ENCODE measurements at places on chromosomes 7 and 10.

GRCh38 chr7:132080967-132081668 is 495.2 kb downstream of the PLXNA4 start:
- no peak for DNase-seq

DNA sequence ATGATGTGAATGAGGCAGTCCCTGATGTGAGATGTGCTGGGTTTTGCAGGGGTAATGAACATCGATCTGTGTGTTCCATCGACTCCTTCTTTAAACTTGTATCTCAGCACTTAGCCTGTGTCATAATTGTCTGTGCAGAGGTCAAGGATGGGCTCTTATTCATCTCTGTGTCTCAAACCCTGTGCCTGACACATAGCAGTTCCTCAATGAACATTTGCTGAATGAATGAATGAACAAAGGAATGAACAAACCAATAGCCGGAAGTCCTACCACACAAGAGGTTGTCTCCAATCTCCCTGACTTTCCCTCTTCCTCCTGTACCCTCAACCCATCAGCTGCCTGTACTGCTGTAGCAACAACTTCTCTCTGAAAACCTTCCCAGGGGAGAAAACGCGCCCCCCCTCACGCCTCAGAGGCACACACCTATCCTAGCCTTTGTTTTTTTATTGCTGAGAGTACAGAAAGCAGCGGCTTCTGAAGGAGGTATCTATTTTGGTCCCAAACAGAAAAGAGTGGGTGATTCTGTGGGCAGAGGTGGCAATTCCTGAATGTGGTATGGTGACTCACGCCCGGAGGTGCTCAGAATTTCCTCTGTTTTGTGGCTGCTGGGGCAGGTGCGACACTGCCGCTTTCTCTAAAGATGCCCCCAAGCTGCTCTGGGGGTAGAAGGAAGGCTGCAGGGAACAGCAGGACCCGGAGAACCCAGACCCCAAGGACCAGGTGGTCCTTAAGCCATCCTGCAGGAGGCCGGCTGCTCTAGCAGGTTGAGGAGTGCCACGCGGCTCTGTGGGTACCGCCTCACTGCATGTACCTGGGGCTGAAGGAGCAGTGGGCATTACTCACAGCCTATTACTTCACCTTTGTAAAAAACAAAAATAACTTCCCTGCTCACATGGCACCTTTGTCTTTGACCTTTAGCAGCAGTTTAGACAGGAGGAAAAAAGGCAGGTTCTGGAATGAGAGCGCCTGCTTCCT is 9.6 kb downstream of the IL2RA start:
- no peak for DNase-seq

DNA sequence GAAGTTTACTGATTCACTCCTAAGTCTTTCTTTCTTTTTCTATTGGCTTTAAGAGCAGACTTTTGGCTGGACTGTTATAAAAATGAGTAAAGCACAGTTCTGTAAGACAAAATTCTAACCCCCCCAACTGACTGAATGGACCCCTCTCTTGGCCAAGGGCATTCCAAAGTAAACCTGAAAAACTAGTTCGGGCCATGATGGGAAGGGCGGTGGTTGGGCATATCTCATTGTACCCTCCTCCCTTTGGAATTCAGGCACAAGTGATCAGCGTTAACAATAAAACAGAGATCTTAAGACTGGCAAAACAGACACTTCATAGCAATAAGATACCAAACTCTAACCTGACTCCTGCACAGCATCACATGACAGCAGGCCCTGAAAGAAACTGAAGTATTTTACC is 6.1 kb upstream of the KIF20B start:
- no peak for DNase-seq

GRCh38 chr7:102094316-102094650 is 192.4 kb upstream of the SH2B2 start:
- DNase-seq: no peak

GRCh38 chr10:80172896-80173295 is 32.4 kb downstream of the ANXA11 start:
- DNase-seq: no peak

GRCh38 chr10:14371581-14371980 is 40.9 kb upstream of the FRMD4A start:
- no peak for DNase-seq

GRCh38 chr7:9242636-9243035 is 809.2 kb downstream of the NXPH1 start:
- DNase-seq: no peak

- DNase-seq: no peak
Observed at GRCh38 chr10:34526758-34527730, 288.1 kb downstream of the PARD3 start.

- no peak for DNase-seq
Observed at GRCh38 chr7:149469806-149470205, 8.9 kb upstream of the ZNF777 start.

- DNase-seq: no peak
Observed at GRCh38 chr7:84547331-84547730, 352.7 kb upstream of the SEMA3A start.

- no peak for DNase-seq
Observed at GRCh38 chr10:77638321-77639101, 903 bp upstream of the KCNMA1 start.

GRCh38 chr10:99449023-99449422 is 18.6 kb upstream of the GOT1 start:
- DNase-seq: no peak

- no peak for DNase-seq
Observed at GRCh38 chr10:75976681-75977080, 545.3 kb downstream of the LRMDA start.

DNA sequence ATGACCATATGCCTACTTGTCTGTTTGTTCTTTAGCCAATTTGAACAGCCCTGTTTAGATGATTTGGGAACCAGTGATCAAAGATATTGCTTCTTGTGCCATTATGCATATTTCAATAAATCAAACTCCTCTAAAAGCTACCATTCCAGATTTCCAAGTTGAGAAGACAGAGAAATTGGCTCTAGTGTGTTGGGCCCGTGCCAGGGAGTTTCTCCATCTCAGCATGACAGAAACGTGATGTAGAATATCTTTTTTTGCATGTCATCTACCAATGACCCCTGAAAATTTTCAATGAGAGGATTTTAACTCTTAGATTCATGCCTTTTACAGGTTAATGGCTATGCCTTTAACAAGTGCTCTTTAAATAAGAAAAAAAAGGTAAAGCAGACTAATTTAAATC is 50.7 kb upstream of the CABCOCO1 start:
- no peak for DNase-seq

GRCh38 chr10:106816318-106817085 is 348.0 kb downstream of the SORCS1 start:
- no peak for DNase-seq

- no peak for DNase-seq
Observed at GRCh38 chr10:86711513-86712316, 43.4 kb downstream of the LDB3 start.

DNA sequence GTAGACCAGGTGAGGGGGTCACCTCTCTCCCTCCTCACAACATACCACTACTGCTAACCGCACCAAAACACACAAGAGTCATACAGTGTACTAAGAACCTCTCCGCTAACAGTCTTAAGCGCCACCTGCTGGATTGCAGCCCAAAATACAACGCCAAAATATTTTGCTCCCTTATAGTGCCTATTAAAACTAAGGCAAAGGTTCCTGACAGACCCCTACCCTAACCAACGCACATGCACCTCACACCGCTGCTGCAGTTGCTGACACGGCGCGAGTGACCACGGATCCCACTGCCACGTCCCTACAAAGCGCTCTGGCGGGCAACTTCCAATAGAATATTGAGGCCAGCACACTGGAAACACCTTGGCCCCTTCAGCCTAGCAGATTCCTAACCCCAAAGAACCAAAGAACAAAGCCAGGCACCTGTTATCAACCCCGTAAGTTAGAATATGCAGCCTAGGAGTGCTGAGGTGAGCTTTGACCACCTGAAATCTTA is 563.6 kb upstream of the SEMA3D start:
- DNase-seq: no peak

DNA sequence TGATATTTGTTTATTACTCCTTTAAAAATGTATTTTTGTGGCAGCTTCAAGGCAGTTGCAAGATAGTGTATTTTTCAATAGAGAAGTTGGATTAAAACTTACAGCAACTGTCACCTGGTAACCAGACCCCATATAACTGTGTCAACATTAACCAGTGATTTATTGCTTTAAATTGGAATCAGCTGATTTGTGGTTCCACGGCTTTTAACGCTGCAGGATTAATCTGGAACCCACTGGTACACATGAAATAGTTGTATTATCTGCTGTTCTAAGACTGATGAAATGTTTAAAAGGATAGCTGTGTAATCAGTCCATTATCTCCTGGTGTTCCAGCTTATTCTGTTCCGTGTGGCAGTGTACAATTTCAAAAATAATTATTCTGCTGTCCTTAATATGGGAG is 180.2 kb downstream of the CELF2 start:
- no peak for DNase-seq

- DNase-seq: no peak
Observed at GRCh38 chr10:57468894-57469432, 798.7 kb downstream of the IPMK start.

- no peak for DNase-seq
Observed at GRCh38 chr10:3887404-3887803, 102.4 kb upstream of the KLF6 start.

DNA sequence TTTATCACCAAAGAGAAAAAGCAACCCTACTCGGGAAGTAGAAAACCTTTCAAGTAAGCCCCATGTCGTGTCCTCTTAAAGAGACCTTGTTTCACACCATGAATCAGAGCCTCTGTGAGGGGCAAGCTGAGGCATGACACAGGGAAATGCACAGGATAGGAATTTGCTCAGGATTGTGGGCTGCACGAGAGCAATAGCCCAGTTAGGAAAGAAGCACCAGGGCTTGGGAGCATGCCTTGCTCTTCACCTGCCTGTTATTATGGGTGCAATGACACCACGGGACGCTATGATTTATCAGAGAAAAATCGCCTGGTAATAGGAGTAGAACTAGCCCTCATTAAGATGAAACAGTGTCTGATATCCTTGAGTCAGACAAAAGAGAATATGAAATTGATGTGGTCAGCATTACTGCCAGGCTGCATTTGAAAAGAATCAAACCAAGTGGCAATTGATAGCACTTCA is 562.9 kb upstream of the NRP1 start:
- DNase-seq: no peak

DNA sequence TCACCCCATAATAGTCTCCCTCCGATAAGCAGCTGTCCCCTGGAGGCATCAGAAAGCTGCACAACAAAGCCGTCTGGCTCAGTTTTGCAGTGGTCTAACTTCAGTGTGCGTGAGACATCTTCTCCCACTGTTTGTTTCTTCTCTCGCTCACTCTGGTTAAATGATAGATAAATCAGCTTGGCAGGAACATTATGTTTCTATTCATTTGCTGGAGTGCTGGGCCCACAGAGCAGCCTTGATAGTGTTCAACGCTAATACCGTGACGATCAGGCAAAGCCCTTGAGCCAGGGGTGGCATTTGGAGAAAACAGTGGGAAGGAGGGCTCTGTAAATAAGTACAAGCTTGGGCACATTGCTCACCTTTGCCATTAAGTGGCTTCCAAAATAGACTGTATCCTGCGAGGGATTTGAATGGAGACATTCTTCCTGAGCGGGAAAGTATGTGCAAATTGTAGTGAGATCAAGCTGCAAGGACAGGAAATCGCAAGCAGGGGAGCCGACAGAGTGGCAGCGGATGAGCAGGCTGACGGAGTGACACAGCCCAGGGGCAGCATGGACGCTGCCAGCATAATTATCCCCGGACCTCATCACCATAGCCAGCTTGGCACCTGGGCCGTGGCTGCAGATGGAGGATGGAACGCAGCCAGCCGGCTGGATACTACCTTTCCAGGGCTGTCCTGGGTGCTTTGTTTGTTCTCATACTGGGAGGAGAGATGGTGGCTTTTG is 256.8 kb upstream of the FZD8 start:
- no peak for DNase-seq

DNA sequence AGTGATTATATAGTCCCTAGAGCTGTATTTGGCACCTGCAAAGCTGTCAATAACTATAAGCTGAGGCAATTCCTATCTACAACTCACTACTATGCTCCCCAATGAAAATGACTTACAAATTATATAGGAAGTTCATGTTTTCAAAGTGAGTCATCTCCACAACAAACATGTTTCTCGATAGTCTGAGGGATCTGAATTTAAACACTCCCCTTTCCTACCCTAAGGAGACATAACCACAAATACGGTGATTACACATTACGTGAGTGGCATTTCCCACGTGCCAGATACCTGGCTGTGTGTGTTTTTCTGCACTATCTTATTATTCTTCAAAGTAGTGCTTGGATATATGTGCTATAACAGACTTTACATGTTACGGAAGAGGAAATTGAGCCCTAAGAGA is 122.5 kb upstream of the C1QL3 start:
- DNase-seq: no peak

DNA sequence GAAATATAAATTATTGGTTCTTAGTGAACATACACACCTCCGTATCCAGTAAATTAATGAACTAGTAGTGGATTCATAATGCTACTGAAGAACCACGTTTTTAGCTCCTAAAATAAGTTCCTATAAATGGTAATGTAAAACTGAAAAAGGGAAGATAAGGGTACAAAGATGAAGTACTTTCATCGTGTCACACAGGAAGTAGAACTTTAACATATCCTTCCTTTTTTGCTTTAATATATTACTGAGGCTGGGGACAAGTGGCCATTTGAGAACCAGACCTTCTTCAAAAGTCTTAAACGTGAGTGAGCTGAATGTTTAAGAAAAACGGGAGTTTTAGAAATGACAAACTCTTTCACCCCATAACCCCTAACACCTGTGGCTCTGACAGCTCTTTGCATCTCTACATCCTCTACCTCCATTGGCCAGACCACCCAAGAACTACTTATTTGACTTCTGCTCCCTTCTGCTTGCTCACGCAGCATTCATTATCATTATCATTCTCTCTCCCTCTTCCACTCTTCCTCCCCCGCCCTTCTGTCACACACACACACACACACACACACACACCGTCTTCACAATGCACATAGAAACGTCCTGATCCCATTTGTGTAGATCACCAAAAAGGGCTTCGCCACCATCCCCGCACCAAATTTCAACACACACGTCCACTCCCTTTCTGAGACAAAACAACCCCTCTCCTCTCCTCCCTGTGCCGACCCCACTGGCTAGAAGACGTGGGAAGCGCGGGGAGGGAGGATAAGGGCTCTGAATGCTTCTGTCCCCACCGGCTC is 677 bp downstream of the SKAP2 start:
- no peak for DNase-seq

DNA sequence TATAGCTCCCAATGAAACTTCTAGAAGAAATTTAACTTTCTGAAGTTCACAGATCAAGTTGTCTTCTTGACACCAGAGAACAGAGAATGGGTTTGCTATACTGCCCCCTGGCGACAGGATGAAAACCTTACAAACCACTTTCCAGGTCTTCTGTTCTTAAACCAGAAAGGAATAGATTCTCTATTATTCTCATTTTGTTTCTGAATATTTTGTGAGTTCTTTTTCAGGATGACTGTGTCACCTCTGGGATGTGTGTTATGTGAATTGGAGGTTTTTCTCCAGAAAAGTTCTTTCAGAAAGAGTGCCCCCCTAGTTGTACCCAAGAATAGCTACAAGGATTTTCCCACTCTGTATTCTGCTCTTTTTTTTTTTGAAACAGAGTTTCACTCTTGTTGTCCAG is 6.3 kb downstream of the IFT22 start:
- no peak for DNase-seq

- DNase-seq: no peak
Observed at GRCh38 chr10:4121502-4122380, 336.7 kb upstream of the KLF6 start.
